GM04503 (cell line): ENCODE measurements at places on chromosomes 3 and 15.

- DNase-seq: no peak
Measured at GRCh38 chr3:128351546-128351945, 115.1 kb downstream of the DNAJB8 start.

DNA sequence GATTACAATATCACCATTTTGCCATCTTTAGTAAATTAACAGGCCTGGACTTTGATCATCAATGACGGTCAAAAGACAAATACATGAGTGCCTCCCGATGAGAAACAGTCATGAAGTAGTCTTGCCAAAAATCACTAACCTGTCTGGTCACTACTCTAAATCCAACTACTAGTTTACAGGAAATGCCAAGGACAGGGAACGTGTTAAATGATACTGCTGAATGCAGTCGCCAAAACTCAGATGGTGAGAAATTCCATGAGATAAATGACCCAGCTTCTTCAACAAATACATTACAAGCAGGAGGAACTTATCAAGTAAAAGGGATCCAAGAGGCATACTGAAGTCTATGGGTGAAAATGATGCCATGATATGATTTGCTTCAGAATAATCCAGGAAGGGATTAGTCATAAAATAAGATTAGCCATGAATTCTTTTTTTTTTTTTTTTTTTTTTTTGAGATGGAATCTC, 35.8 kb upstream of the ATP13A3 start:
- DNase-seq: no peak

GRCh38 chr3:14364580-14365292, 37.7 kb upstream of the SLC6A6 start:
- DNase-seq: no peak

DNA sequence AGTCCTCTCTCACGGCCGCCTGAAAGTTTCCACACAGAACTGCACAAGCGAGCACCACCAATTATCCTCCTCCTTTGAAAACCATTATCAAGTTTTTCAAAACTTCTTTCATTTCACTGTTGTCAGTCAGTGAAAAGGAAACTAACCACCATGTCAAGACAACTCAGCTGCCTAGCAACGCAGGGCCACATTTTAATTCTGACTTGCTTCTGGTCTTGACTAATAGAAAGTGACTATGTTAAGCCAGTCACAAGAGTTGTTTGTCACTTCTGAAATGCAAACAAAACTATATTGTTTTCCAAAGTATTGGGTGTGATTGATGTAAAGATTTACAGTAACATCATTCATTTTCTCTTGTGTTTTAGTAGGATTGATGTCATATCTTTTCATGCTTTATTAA, 612.8 kb upstream of the AGTR1 start:
- no peak for DNase-seq

DNA sequence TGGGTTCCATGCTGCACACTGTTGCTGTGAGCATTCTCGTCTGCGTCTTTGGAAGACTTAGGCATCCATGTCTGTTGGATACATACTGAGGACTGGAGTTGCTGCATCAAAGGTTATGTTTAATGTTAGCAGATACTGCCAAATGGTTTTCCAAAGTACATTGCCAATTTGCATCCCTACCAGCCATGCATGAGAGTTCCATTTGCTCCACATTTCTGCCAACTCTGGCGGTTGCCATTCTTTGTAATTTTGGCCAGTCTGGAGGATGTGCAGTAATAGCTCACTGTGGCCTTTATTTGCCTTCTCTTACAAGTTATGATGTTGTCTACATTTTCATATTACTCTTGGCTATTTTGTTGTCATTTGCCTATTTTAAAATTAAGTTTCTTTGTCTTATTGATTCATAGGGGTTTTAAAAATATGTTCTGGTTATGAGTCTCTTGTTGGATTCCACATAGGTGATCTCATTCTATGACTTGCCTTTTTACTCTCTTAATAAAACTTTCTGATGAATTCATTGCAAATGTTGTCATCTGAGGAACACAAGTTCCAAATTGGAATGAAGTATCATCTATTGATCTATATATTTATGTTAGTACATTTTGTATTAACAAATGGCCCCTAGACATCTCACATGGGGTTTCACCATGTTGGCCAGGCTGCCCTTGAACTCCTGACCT, 42.1 kb downstream of the FBLN2 start:
- DNase-seq: no peak
